ENCODE measurements at places on chromosomes 13 and 19.

DNA sequence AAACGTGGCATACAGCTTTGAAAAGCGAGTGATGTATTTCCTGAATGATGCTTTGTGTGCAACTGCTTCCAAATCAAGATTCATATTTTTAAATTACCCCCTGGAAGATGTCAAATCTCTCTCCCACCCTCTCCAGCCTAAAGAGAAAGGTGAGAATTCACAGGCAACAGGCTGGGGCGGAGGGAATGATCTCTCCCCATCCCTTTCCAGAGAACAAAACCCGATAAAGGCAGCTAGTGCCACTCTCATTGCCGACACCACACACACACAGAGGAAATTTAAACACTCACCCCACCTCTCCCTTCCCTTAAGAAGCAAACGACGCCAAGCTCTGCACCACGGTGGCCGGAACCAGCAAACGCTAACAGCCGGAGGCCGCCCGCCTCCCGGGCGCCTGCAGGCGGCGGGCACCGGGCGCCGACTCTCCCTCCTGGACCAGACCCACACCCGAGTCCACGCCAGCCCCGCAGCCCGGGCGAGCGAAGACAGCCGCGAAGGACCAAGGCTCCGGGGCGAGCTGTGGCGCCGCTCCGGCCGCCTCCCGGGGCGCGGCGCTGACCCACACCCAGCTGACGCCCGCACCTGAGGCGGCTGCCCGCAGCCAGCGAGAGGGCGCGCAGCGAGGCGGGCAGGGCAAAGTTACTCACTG, 477 bp downstream of the LNX2 start:
- peak; percentile 72 for DNase-seq

- no peak for DNase-seq
Observed at GRCh38 chr13:26219726-26220125, 2.4 kb downstream of the RNF6 start.

GRCh38 chr13:28423010-28423409, 71.9 kb downstream of the FLT1 start:
- peak; percentile 55 for DNase-seq

GRCh38 chr19:8592231-8593009, 15.2 kb upstream of the MYO1F start:
- DNase-seq = peak; percentile 99

- no peak for DNase-seq
Observed at GRCh38 chr13:76745261-76746200, 140.7 kb downstream of the KCTD12 start.

- no peak for DNase-seq
Observed at GRCh38 chr13:84654654-84655275, 772.5 kb upstream of the SLITRK1 start.

GRCh38 chr13:102597029-102597961, 509 bp downstream of the TPP2 start:
- peak; percentile 70 for DNase-seq

- no peak for DNase-seq
Observed at GRCh38 chr19:7018828-7019227, 2.4 kb downstream of the MBD3L2B start.

DNA sequence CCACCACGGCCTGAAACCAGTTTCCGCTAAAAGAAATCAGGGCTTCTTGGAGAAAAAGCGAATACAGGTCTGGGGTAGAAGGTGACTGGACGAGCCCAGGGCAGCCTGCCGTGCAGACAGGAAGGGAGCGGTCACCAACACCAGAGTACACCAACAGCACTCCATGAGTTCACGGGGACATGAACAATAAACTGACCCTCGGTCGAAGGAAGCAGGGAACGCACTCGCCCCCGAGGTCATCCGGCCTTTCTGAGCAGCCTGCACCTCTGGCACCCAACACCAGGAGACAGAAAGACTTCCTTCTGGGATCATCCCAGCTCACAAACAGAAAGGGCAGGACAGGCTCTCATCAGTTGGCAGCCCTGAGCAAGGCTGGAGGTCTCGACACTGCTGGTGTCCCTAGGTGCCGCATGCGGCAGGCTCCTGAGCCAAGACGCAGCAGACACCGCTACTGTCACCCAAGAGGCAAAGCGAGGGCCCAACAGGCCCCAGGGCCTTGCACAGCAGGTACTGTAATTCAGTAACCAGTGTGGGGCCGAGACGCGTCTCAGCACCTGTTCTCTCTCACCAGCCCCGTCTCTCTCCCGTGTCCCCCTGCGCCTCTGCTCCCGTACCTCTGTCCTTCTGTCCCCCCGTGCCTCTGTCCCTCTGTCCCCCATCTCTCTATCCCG, 18.0 kb downstream of the DCUN1D2 start:
- no peak for DNase-seq

DNA sequence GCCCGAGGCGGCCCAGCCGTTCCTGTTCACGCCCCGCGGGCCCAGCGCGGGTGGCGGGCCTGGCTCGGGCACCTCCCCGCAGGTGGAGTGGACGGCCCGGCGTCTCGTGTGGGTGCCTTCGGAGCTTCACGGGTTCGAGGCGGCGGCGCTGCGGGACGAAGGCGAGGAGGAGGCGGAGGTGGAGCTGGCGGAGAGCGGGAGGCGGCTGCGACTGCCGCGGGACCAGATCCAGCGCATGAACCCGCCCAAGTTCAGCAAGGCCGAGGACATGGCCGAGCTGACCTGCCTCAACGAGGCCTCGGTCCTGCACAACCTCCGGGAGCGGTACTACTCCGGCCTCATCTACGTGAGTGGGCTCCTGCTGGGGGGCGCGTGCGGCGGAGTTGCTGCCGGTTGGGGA, 7.0 kb downstream of the MYH14 start:
- DNase-seq = no peak

DNA sequence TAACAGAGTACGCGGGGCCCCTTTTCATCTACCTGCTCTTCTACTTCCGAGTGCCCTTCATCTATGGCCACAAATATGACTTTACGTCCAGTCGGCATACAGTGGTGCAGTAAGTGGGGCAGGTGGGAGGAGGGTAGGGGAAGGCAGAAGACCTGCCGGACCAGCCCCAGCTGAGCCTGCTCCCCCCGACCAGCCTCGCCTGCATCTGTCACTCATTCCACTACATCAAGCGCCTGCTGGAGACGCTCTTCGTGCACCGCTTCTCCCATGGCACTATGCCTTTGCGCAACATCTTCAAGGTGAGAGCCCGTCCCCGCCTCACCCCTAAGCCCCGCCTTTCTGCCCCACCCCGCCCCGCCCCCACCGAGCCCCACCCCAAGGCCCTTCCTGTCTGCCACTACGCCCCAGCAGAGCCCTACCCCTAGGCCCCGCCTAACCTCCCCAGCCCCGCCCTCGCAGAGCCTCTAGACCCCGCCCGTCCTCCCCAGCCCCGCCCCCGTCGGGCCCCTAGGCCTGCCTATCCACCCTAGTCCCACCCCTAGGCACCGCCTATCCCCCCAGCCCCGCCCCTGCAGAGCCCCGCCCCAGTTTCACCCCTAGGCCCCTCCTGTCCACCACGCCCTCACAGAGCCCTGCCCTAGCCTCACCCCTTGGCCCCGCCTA, 7.7 kb downstream of the NDUFB7 start:
- peak; percentile 88 for DNase-seq

DNA sequence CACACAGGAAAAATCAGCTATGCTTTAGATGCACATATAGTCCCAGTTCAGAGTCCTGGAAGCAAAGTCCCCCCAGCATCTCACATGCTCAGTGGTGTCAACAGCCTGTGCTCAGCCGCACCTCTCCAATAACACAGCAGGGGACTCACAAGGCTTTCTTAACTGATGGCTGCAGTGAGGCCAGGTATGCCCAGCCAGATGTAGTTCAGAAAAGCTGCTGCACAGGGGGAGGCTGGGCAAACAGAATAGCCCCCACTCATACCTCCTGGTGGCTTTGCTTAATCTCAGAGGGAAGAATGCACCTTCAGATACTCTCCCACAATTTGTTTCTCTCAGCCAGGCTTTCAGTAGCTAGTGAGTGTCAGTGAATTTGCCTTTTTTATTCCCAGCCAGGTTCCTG, 33.4 kb downstream of the FAM124A start:
- DNase-seq = no peak

DNA sequence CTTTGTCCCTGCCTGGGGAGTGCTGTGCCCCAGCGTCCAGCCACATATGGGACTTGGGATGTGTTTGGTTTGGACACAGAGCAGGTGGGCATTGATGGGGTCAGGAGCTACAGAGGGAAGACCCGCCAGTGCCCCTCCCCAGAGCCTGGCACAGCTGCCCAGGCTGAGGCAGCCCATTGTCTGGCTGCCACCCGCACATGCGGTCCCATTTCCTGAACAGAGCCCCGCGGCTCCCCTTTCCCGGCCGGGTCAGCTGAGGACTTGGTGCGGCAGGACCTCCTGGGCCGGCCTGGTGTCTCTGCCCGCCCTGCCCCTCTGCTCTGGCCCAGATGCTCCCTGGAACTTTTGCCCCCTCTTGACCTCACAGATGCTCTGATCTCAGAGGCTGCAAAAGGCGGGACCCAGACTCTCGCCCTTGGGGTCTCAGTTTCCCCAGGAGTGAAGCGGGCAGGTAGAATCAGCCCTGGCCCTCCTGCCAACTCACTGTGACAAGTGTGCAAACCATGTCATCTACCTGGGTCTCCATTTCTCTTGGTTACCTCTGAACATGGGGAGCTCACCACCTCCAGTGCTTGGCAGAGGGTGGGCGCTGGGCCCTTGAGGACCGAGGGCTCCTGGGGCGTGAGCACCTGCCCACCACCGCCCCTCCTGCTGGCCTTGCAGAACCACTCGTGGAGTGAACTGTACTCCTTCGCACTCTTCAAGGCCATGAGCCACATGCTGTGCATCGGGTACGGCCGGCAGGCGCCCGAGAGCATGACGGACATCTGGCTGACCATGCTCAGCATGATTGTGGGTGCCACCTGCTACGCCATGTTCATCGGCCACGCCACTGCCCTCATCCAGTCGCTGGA, 17.8 kb downstream of the HCN2 start:
- no peak for DNase-seq

GRCh38 chr13:41495044-41495443, 37.7 kb downstream of the RGCC start:
- no peak for DNase-seq

DNA sequence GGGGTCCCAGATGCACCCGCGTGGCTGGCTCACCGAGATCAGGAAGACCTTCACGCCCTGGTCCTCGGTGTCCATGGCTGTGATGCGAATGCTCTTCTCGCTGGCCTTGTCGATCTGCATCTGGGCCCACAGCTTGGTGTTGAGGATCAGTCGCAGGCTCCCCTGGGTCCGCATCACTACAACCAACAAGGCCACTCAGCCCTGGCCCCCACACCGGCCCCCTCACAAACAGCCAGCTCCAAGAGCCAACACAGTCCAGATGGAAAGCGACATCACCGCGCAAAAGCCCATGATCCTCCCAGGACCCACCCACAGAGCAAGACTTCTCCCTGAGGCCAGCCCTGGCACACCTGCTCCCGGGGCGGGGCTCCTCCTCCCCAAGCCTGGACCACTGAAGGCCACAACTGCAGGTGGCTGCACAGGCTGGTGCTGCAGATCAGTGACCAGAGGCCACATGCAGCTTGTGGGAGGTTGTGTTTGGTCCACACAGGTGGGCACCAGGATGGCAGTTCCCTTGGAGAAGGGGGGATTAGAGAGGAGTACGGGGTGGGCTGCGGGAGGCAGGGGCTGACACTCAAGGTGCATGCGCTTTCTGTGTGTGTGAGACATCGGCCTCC, 4.5 kb downstream of the CAPS start:
- DNase-seq = no peak

GRCh38 chr13:20513466-20513995, 12.1 kb downstream of the CRYL1 start:
- no peak for DNase-seq

GRCh38 chr13:24012648-24013047, 115.3 kb upstream of the C1QTNF9B start:
- no peak for DNase-seq

- DNase-seq = no peak
Observed at GRCh38 chr13:111065698-111066097, 49.4 kb upstream of the ARHGEF7 start.

DNA sequence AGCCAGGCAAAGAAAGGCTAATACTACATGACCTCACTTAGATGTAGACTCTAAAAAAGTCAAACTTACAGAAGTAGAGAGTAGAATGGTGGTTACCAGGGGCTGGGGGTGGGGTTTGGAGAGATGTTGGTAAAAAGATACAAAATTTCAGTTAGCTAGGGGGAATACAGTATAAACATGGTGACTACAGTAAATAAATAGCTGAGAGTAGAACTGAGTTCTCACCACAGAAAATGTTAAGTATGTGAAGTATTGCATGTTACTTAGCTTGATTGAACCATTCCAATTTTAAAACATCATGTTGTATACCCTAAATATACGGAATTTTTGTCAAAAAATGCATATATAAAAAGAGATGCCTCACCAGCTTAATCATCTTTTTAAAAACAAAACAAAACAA, 67.5 kb upstream of the DOCK9 start:
- no peak for DNase-seq

DNA sequence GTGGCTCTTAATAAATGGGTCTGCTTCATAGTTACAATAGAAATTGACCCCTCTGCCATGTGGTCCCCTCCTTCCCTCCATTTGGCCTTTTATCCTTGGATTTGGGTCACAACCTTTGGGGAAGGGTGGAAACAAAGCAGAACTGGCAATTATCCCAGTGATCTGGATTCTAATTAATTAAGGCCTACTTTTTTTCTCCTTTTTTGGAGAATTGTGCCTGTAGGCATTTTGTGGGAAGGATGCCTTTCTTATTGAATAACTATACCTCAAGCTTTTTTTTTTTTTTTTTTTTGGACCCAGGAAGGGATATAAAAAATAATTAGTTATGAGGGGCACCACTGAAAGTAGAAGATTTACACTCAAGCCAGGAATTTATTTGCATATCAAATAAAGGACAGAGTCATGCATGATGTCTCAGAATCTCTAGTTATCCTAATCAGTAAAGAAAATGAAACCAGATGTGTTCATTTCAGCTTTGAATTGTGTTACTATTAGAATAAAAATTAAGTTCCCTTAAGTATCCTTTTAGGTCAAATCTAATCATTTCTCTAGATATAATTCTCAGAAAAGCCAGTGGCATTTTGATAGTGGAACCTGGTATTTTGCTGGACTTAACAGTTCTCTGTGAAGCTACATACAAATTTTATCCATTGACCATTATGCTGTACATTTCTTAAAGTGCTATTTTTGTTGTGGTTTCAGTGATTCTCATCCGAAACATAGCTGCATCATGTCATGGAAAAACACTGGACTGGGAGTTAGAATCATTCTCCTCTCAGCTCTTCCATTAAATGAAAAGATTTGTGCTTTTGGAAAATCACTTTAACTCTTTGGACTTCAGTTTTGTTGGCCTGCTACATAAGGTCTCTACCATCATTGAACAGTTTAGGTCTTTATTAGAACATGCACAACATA, 129.3 kb downstream of the KCNRG start:
- no peak for DNase-seq

GRCh38 chr19:52069653-52070052, 21.0 kb upstream of the ZNF432 start:
- no peak for DNase-seq

- DNase-seq = no peak
Observed at GRCh38 chr13:105153611-105154010, 1381.9 kb downstream of the EFNB2 start.

- DNase-seq = no peak
Observed at GRCh38 chr19:16208064-16208759, 10.5 kb downstream of the AP1M1 start.

GRCh38 chr19:45785097-45785496, 2.8 kb upstream of the DMPK start:
- no peak for DNase-seq

Measured in activated CD8-positive, alpha-beta memory T cell treated with anti-CD3 and anti-CD28 coated beads, Interleukin-2, amount 50 U/mL, for 48 hours (primary cell).